ENCODE measurements at places on chromosomes 7 and 10.

- peak; percentile 71 for DNase-seq
Observed at GRCh38 chr10:124417895-124418725, 613 bp downstream of the OAT start.

- DNase-seq, result no peak
Observed at GRCh38 chr7:1152492-1152891, 7.5 kb downstream of the ZFAND2A start.

DNA sequence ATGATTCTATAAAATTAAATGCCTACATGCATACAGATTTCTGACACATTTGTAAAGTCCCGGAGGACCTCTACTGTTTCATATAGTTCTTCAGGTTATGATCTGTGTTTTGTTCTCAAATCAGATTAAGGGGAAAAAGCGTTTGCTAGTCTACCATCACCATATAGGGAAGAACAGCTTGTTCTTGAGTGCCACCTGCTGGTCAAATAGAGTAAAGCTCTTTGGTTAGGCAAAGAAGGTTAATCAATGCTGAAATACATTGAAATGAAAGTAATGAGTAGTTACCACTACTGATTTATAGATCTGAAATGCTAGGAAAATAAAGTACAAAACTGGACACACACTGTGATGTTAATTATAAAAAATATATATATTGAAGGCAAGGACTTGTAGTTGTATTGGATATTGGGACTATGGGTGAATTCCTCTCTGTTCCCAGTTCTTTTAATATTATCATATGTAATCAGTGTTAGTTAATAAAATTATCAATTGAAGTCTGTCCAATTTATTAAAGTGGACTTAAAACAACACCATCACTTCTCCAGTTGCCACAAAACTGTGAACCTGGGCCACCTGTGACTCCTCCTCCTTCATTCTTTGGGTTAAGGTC lies 72.6 kb upstream of the PDLIM1 start:
- DNase-seq, result no peak

- DNase-seq, result no peak
Observed at GRCh38 chr7:36303202-36304098, 86.2 kb upstream of the ANLN start.

- DNase-seq, result no peak
Observed at GRCh38 chr7:129689995-129690581, 78.6 kb downstream of the NRF1 start.
